Hematopoietic multipotent progenitor cell (in vitro differentiated cells): ENCODE measurements at places on chromosomes 5 and 9.

DNA sequence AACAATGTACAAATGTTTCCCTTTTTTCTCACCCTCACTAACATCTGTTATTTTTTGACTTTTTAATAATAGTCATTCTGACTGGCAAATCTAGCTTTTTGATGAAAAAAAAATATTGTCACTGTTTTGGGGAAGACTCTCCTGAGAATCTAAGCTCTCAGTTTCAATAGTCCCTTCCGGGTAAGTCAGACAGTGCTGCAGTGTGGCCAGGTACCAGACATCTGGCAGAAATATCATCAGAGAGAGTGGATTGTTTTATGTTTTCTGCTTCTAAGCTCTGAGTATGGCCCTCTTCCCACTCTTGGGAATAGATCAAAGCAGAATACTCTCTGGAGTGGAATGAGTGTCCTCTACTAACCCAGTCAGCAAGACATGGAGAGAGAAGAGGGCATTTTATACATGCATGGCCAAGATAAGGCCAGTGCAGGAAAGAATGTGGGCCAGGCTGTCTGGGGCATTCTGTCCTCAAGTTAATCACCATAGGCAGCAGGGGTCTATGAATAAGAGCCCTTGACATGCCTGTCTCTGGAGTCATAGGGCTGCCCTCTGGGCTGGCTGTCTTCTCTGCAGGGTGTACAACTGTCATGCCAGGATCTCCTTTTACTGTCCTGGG is 38.5 kb upstream of the OR2S2 start:
- no peak for DNase-seq

DNA sequence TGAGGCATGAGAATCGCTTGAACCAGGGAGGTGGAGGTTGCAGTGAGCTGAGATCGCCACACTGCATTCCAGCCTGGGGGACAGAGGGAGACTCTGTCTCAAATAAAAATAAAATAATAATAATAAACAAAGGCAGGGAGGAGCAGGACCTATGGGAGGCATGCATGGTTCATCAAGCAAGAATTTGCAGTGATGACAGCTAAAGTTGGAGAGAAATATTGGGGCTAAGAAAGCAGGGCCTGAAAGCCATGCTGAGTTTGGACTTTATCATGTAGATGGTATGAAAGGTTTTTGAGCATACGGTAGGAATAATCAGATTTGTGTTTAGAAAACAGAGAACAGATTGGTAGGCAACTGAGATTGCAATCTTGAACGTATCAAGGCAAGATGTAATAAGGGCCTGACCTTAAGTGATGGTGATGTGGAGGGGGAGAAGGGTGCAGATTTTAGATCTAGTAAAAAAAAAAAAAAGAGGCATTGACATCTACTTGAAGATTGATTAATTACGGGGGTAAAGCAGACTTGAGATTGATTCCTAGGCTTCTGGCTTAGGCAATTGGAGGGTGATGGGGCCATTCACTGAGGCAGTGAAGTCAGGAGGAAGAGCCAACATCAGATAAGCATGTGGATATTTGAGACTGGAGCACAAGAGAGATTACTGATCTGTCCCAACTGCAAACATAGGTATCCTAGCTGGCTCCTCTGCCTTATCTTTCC is 50.7 kb downstream of the CFAP95 start:
- no peak for DNase-seq

DNA sequence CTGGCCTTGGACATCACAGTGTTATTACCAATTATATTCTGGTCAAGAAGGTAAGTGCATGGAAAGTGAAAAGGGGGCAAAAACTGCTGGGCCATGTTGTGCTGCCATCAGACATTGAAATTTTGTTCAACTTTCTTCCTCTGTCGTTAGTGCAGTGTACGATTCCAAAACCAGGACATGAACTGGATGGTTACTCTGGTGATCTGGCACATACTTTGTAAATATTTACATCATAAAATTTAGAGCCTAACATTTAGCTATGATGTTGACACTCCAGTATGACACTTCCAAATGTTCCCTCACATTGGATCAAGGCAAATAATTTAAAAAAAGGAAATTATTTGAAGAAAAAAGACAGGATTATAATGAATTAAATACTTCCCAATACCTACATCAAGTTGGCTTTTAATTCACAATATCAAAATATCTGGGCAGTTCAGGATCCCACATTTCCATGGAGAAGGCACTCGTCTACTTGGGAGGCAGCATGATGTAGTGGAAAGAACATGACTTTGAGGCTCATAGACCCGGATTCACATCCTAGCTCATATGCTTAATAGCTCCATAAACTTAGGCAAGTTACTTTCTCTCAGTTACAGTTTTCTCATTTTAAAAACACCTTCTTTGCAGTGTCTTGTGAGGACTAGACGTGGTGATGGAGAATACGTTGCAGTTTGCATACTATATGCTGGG is 342.5 kb upstream of the MPDZ start:
- no peak for DNase-seq

- DNase-seq: no peak
These were observed 308.0 kb upstream of the RPS23 start for GRCh38 chr5:82586181-82586580.

- no peak for DNase-seq
These were observed 34.7 kb downstream of the PPIC start for GRCh38 chr5:123001808-123002207.

GRCh38 chr5:44697025-44697424 is 111.7 kb upstream of the MRPS30 start:
- no peak for DNase-seq

DNA sequence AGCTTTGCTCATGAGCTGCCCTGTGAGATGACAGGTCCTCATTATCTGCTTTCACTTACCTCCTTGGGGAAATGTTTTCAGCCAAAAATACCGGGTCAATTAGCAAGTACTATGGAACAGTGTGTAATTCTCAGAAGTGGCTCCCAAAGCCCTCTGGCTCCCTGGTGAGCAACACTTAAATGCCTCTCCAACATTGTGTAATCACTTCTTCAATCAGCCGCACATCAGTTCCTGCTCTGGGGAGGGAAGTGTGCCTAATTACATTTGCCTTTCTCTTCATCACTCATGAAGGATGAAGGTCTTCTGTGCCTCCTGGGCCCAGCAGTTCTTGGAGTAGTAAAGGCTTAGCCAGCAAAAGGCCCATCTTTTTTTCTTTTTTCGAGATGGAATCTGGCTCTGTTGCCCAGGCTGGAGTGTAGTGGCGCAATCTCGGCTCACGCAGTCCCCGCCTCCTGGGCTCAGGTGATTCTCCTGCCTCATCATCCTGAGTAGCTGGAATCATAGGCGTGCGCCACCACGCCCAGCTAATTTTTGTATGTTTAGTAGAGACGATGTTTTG is 23.1 kb downstream of the NIM1K start:
- no peak for DNase-seq

GRCh38 chr9:96460470-96460869 is 10.5 kb downstream of the HABP4 start:
- no peak for DNase-seq

DNA sequence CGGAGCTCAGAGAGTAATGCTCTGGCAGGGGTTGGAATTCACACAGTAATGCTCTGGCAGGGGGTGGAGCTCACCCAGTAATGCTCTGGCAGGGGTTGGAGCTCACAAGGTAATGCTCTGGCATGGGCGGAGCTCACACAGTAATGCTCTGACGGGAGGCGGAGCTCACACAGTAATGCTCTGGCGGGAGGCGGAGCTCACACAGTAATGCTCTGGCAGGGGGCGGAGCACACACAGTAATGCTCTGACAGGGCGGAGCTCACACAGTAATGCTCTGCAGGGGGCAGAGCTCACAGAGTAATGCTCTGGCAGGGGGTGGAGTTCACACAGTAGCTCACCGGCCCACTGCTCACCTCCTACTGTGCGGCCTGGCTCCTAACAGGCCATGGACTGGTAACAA is 47.2 kb upstream of the LPCAT1 start:
- no peak for DNase-seq

DNA sequence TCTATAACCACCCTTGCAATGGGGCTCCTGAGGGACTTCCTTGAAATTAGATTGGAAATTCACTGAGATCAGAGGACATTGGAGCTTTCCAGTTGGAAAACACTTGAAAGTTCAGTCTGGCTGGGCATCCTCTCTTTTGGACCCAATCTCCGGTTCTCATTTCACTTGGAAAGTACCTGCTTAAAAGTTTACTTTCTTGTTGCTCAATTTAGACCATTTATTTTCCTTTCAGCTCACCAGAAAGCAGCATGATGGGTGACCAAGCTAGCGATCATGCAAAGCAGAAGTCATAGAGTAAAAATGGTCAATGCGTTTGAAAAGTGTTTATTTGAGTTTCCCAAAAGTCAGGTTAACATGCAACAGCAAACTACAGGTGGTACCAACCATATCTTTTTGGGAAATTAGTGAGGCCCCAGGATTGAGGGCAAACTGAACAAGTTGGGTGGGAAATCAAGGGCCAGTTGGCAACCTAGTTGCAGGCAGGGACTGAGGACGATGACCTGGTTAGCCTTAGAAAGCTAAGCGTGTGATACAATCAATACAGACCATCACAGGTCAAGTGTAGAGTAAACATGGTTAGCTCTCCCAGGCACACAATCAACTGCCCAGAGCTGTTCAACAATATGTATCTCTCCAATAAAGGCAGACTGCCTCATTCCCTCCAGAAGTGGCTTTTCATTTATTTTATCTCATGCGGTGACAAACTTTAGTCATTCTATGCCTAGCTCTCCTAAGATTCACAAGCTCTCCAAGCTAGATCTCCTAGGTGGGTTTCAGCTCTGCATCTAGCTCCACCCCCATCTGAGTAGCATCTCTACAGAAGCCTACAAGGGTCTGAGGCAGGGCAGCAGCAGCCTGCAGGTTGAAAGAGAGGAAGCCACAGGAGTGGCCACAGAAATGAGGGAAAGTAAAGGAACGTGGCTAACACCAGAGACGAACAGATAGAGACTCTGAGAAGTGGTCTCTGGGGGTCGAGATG is 136.9 kb downstream of the UGCG start:
- no peak for DNase-seq

GRCh38 chr5:10445352-10445751 is 3.7 kb downstream of the ROPN1L start:
- peak; percentile 27 for DNase-seq
